Sciatic nerve (tissue), 2 donors: ENCODE measurements at places on chromosomes 3 and 15.

DNA sequence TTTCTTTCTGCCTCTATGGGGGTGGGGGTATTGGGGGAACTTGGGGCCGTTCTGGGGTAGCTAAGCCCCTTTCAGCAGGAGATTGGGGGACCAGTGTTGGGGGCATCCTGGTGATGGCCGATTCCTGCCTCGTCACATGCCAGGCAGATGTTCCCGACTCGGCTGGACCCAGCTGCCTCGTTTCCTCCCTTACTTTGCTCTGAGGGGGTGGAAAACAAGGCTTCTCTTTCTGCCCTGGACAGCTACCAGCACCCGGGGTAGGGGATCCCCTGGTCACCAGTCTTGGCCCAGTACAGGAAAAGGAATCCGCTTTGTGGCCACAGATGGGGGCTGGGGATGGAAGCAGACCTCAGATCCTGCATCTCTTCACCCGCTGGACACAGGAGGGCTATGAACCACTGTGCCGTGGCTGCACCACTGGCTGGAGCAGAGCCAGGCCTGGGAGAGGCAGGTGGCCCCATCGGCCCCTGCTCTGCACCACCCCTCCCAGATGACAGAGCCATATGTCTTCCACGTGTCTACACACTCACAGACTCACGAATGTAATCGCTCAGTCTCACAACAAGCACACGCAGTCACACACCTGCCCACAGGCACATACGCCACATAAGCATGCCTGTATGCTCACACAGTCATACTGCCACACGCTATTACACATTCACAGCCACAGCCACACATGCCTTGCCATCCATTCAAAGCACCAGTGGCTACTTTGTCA is 12.4 kb downstream of the SNX33 start:
- no peak for DNase-seq

GRCh38 chr15:43977072-43977884 is 150.5 kb downstream of the WDR76 start:
- no peak for DNase-seq

GRCh38 chr15:32919749-32920414 is 202.1 kb downstream of the GREM1 start:
- DNase-seq = no peak

- no peak for DNase-seq
Observed at GRCh38 chr3:157700405-157700804, 197.2 kb upstream of the VEPH1 start.

GRCh38 chr3:66041116-66041515 is 2.4 kb upstream of the MAGI1 start:
- DNase-seq = no peak
